ENCODE measurements at places on chromosomes 3 and 15. TPM values are rescaled to one million over a fixed set of nuclear protein-coding genes. Genes with fewer than 3 reads are reported as not detected.
A peak's percentile ranks its signal among the peaks of the same experiment; 100 is the strongest.

DNA sequence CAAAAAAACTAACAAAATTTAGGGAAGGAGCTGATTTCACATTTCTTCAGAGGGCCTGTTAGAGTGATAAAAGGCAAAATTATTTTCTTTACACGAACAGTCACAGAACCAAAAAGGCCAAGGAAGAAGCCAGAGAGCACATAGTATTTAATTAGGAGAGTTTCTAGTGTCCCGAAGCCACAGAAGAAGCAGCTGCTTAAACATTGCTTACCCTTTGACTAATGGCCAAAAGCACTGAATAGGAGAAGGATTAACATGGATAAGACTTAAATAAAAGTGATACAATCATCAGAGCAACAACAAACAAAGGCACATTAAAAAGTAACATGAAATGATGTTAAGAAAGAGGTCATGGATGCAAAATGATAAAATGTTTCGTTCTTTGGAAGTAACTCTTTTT, 98.6 kb downstream of the CHL1 start:
- DNase-seq, result no peak

- DNase-seq, result no peak
Observed at GRCh38 chr3:15823092-15823491, 25.3 kb upstream of the ANKRD28 start.

DNA sequence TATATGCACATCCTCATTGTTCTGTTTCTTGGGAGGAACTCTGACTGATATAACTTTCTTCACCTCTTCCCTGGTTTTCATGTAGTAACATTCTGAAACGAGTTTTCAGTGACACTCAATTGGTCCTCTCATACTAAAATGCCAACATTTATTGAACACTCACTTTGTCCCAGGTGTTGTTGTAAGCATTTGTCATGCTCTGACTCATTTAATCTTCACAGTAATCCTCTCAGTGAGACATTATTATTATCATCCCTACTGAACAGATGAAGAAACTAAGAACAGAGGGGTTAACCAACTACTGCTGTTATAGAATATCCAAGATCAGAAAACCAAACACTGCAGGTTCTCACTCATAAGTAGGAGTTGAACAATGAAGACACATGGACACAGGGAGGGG, 94.1 kb upstream of the MRPL3 start:
- DNase-seq, result no peak

GRCh38 chr15:90018216-90018831, 17.2 kb downstream of the ZNF710 start:
- no peak for DNase-seq

- no peak for DNase-seq
Observed at GRCh38 chr3:131047582-131047981, 20.9 kb downstream of the NEK11 start.

- no peak for DNase-seq
Observed at GRCh38 chr3:75171630-75172230, 492.4 kb upstream of the FRG2C start.

- DNase-seq, result peak; percentile 29
Observed at GRCh38 chr3:58038675-58039292, 30.6 kb downstream of the FLNB start.

- peak; percentile 19 for DNase-seq
Observed at GRCh38 chr15:82936966-82937711, 15.4 kb downstream of the HOMER2 start.

DNA sequence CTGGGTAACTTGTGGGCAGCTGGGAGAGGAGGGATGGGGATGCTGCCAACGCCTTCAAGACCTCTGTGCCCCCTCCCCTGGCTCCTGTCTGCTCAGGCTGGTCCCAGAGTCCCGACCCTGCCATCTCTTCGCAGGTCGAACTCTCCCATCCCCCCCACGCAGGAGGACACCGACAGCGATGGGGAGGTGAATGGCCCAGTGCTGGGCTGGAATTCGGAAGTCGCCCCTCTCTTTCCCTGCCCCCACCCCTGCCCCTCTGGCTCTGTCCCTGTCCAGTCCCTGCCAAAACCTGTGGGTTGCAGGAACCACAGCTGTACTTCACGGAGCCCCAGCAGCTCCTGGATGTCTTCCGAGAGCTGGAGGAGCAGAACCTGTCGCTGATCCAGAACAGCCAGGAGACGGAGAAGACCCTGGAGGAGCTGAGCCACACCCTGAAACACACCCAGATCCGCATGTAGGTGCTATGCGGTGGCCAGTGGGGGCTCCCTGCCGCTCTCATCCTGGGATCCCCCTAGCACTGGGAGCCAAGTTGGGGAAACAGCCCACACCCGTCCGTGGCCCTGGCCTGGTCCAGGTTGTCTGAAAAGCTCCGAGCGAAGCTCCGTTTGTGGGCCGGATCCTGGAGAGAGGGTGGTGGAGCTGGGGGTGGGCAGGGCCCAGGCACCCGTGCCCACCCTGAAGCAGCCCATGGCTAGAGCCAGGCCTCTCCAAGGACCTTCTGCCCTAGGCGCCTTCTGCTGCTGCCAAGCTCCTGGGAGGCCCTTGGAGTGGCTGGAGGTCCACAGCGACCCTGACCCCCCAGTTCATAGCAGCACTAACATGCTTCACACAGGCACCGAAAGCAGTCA, 28.7 kb downstream of the CFAP100 start:
- no peak for DNase-seq

GRCh38 chr3:158780766-158781165, 21.1 kb upstream of the MFSD1 start:
- no peak for DNase-seq

DNA sequence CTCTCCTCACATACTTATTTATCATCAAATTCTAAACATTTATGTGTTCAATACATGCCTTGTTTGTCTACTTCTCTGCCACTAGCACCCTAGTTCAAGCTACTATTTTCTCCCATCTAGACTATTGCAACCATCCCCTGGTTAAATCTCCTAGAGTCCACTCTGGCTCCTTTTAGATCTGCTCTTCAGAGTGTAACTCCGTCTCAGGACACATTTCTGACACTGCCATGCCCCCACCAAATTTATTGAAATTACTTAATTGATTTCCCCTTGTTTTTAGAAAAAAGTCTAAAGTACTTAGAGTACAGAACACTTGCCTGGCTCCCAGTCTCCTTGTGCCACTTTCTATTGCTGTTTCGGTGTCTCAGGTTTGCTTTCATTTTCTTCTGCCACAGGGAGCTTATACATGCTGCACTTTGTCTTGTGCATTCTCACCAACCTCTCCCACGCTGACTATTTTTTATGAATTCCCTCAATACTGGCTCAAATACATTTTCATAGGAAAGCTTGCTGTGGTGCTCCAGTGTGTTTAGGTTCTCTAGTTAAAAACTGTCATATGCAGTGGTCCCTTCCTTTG, 792.3 kb downstream of the DIPK2A start:
- DNase-seq, result no peak

- no peak for DNase-seq
Observed at GRCh38 chr15:101620671-101621070, 31.5 kb downstream of the TM2D3 start.

DNA sequence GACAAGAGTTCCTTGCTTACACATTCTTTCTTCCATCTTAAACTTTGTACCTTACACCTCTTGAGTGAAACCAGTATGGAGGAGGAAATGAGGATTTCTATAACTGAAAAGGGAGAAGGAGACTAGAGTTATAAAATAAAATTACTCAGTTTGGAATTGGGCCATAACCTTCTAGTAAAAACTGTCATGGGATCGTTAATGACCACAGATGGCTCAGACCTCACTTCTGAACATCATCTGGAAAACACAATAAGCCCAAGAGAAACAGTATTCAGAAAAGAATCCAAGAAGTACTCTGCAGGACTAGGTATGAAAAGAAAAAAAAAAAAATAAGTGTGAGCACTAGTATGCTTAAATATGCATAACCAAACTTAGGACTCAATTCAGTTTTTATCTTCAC, 12.1 kb downstream of the GAP43 start:
- no peak for DNase-seq

- no peak for DNase-seq
Observed at GRCh38 chr3:111749171-111750170, 109.6 kb upstream of the PHLDB2 start.

GRCh38 chr3:166248784-166249183, 411.6 kb upstream of the BCHE start:
- DNase-seq, result no peak

GRCh38 chr15:89662893-89663626, 7.8 kb upstream of the KIF7 start:
- no peak for DNase-seq

- no peak for DNase-seq
Observed at GRCh38 chr3:65811086-65811761, 227.5 kb downstream of the MAGI1 start.

GRCh38 chr3:62622553-62623174, 249.3 kb upstream of the FEZF2 start:
- no peak for DNase-seq

DNA sequence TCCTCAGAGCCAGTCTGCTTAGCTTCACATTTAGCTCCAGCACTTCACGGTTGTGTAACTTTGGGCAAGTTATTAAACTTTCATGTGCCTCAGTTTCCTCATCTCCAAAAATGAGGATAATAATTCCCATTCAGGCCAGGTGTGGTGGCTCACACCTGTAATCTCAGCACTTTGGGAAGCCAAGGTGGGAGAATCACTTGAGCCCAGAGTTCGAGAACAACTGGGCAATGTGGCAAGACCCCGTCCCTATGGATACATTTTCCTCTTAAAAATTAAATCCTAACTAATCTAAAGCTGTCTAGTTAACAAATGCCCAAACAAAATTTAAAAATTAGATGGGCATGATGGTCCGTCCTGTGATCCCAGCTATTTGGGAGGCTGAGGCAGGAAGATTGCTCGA, 7.2 kb downstream of the RCN2 start:
- no peak for DNase-seq

- DNase-seq, result no peak
Observed at GRCh38 chr3:46119253-46119652, 88.9 kb downstream of the CCR1 start.

GRCh38 chr3:53167418-53168174, 6.6 kb downstream of the PRKCD start:
- DNase-seq, result peak; percentile 61

DNA sequence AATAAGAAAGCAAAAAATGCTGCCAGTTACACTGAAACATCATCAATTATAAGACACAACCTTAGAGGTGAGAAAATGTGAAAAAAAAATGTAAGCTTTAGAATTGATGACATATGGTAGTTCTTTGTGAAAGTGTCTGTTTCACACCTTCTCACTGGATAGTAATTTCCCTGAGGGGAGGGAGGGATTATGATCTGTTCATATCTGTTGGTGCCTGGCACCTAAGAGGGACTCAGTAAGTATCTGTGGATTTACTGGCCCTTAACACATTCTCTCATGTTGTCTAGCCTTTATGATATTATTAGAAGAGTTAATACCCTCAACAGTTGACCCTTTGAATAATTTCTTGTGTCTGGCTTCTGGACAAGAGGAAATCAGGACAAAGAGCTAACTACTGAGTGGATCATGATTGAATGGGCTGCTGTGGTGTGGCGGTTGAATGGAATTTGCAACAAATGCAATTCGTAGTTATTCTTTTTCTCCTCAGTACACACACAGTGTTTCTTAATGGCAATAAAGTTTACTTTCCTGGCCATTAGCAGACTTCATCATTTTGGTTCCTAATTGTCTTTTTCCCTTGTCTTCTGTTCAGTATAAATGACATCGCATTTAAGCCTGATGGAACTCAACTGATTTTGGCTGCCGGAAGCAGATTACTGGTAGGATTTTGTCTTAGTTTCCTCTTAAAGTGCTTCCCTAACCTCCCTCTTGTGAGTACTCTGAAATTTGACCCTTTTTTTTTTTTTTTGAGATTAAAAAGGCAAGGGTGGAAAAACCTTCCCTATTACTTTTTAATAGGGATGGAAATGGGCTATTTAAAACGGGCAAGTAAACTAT, 9.5 kb downstream of the IFT122 start:
- DNase-seq, result no peak

DNA sequence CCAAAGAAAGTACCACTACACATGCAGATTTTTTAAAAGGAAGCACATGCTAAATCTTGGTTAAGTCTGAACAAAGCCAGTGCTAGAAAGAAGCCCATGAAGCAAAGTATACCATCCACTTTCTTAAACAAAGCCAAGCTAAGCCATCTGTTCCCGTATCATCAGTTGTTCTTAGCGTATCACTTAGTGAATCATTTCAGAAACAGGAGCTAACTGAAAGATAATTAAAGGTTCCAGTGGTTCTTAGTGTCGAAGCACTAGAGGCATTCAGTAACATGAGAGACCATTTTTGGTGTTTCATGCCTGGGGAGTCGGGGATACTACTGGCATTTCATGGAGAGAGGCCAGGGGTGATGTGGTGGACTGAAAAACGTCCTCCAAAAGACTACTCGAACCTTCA, 12.8 kb downstream of the UBXN7 start:
- DNase-seq, result no peak

DNA sequence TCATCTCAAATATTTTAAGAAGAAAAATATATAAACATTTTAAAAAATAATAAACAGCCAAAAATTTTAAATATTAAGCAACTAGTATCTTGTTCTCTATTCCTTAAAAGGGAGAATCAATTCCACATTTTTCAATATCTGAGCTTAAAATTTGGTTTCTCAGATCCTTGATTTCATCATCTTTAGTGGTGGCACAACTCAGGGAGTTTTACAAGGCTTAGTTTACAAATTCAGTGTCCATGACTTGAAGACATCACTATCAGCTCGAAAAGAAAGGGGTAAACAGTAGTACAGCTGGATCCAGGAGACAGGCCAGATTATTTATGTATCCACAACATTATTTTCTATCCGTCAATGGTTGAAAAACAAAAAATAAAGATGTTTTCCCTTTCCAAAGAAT, 11.6 kb downstream of the IGF2BP2 start:
- DNase-seq, result no peak

DNA sequence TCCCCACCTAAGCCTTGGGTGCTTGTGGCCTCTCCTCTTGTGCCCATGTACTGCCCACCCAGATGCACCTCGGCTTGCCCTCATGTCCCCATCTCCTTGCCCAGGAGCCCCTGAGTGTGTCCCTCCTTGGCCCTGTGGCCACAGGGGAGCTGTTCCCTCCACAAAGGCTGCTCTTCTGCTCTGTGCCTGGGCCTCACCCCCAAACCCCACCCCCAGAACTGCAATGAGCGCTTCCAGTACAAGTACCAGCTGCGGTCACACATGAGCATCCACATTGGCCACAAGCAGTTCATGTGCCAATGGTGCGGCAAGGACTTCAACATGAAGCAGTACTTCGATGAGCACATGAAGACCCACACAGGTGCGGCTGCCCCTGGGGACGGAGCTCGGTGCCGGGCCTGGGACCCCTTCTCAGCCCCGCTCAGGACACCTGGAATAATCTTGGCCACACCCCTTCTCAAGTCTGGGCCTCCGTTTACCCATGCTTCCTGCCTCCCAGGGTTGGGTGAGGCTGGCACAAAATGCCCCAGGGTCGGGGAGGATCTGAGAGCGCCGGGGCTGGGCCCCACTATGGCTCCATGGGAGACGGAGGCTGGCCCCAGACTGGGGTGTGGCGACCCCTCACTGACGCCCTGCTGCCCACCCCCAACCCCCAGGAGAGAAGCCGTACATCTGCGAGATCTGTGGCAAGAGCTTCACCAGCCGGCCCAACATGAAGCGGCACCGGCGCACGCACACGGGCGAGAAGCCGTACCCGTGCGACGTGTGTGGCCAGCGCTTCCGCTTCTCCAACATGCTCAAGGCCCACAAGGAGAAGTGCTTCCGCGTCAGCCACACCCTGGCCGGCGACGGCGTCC, 10.3 kb downstream of the ZBTB47 start:
- peak; percentile 30 for DNase-seq

- no peak for DNase-seq
Observed at GRCh38 chr3:37262816-37263393, 88.5 kb upstream of the LRRFIP2 start.

GRCh38 chr3:77571971-77572715, 532.2 kb downstream of the ROBO2 start:
- no peak for DNase-seq

CLDN1 gene
- polyA plus RNA-seq, result not detected

BCHE gene
- not detected for polyA plus RNA-seq

PTX3 gene
- 18.4 TPM for polyA plus RNA-seq

GOLGA8J gene
- not detected for polyA plus RNA-seq

OPA1 gene
- polyA plus RNA-seq, result 18.1 TPM

PTH1R gene
- not detected for polyA plus RNA-seq

Measured in CD14-positive monocyte (primary cell).